T-helper 2 cell (primary cell): ENCODE measurements at places on chromosomes 1 and 21.

- DNase-seq: no peak
Observed at GRCh38 chr1:17200756-17201155, 4.2 kb upstream of the PADI1 start.

DNA sequence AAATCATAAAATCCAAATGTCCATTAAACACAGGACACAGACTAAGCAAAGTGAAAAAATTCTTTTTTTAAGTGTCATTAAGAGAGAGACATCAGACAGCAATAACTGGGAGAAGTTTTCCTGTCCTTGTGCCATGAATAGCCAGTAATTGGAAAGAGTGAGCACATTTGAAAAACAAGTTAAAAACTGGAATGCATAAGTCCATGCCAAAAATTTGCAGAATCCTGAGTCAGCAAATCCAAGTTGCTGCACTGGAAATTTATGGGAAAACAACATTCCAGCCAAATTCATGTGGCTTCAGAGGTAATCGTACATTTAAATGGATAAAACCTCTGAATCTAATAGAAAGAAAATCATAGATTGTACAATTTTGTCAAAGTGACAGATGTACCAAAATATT, 291.4 kb downstream of the LRRC40 start:
- no peak for DNase-seq

- no peak for DNase-seq
Observed at GRCh38 chr1:9417695-9418094, 121.6 kb upstream of the SLC25A33 start.

- DNase-seq: no peak
Observed at GRCh38 chr1:32063261-32063681, 9.5 kb upstream of the TMEM39B start.

DNA sequence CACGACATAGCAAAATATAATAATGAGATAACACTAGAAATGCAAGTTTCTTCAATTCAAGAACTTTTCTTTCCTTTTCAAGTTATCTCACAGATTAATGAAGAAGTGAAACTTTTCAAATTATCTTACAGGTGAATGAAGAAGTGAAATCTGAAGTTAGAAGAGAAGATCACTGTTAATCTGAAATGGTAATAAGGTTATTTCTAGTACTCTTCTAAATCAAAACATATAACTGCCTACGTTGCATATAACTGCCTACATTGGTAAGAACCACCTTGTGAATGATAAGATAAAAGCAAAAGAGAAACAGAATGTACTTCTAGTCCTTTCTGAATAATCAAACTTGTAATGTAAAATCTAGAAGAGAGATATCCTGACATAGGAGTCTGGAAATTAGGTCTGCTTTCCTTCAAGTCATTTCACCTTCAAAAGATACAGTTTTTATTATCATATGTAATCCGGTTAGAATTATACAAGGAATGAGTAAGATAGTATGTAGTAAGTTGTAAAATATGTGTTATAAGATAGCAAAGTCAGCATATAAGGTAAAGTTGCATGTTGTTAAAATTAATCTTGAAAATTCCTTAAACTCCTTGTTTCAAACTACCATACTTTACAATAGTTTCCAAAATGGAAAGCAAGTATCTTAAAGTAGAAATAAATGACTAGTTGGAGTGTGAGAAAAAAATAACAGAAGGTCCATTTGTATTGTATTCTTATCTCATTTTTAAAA, 522.4 kb upstream of the ZRANB2 start:
- no peak for DNase-seq

GRCh38 chr1:46158312-46159281, 16.3 kb upstream of the TSPAN1 start:
- no peak for DNase-seq

- no peak for DNase-seq
Observed at GRCh38 chr1:45007311-45007710, 3.8 kb downstream of the HECTD3 start.

- no peak for DNase-seq
Observed at GRCh38 chr1:172824209-172824608, 165.3 kb downstream of the FASLG start.

DNA sequence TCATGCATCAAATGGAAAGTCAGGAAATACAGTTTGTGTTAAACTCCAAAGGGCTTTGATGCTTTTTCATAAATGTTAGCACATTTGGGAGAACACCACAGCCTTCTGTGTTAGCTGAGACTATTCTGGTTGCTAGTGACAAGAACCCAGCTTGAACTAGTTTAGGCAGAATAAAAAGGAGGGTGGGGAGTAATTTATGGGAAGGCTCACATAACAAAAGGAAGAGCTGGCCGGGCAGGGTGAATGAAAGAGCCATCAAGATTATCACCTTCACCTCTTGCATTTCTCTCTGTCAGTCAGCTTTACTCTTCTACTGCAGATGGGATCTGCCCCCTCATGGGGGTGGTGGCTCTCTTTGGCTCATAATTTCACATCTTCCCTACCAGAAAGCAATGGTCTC, 75.4 kb upstream of the VTCN1 start:
- DNase-seq: no peak

GRCh38 chr21:34157521-34157920, 84.1 kb downstream of the MRPS6 start:
- no peak for DNase-seq

- DNase-seq: no peak
Observed at GRCh38 chr1:164673584-164674214, 114.7 kb downstream of the PBX1 start.

- DNase-seq: no peak
Observed at GRCh38 chr1:201354151-201354900, 23.2 kb downstream of the TNNT2 start.
